Inflammatory macrophage (primary cell): ENCODE measurements at places on chromosomes 2 and 18.

DNA sequence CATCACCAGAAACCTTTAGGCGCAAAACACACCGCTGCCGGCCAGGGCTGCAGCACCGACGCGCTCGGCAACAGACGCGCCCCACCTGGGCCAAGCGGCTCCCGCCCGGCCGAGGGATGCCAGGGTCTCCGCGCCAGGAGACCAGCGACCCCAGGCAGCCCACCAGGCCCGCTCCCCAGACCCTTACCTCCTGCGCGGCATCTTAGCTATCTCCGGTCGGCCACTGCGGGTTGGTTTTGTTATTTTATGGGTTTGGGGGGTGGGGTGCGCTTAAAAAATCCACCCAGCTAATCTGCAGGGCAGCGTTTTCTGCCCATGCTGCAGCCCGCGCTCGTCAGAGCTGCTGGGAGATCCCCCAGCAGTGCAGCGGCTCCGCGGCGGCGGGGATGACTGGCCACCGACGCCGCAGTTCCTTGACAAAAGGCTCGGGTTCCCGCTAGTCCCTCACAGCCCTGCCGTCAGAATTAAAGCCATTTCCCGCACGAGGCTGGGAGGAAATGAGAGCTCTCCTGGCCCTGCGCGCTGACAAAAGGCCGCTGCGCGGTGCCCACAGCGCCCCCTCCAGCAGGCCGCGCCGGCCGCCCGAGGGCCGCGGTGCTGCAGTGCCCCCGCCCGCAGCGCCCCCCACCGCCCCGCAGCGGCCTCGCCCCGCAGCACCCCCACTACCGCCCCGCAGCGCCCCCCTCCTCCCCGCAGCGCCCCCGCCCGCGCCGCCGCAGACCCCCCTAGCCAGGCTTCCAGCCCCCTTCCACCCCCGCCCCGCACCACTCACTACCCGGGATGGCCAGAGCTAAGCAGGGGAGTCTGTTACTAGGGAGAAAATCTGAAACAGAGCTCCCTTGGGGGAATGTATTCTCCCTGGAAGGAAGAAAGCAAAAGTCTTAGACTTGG lies at the start of gene ADD2:
Gene ADD2, minus strand, starts transcription at position 502 of the 891 bp plus-strand sequence. CDS start 61,792 bp downstream, outside the sequence.
- DNase-seq: peak; percentile 31

DNA sequence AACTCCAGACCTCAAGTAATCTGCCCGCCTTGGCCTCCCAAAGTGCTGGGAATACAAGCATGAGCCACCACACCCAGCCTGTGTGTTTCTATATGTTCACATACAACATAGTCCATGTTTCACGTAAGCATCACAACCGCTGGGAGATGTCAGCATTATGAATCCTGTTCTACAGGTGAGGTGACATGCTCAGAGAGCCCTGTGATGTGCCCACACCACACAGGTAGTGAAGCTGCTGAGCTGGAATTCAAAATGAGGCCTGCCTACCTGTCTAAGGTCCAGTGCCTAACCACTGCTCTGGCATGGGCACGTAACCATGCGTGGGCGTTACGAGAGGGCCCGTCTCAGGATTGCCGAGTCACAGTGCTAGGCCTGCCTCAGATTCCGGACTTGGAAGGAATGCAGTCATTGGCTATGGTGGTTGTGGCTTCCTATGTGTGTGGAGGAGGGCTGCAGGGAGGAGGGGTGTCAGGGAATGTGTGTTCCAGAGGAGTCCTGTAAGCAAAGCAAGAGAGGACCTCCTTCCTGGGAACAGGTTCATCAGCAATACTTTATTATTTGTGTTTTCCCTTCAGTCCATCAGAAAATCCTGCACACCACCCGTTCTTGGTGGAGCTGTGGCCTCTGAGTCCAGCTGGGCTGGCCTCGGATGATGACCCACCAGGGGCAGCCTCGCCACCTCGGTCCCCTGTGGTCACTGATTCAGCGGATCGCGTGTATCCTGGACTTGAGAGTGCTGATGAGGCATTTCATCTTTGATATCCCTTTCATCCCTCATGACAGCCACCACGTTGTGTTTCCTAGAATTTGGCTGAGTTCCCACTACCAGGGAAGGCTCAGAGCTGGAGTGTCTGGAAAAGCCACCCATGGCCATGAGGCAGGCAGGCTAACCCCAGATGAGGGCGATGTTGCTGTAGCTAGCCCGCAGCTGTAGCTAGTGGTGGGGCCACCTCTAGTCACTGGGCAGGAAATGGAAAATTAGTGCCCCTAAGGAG lies 31.1 kb downstream of the HK2 start:
- peak; percentile 56 for DNase-seq

DNA sequence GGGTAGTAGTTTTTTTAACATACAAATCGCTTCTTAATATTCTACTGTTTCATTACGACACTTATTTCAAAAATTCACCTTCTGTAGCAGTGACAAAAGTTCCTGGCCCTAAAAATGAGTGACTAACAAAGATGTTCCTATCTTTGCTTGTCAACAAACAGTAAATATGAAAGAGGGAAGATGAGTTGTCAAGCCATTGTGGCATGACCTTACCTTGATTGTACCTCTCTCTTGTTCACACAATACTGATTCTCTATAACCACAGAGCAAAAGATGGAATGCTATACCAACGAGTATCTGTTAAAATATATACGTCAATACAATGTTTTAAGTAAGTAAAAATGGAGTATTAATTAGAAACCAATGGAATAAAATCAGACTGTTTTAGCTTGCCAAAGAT lies 14.7 kb upstream of the GCG start:
- DNase-seq: no peak

DNA sequence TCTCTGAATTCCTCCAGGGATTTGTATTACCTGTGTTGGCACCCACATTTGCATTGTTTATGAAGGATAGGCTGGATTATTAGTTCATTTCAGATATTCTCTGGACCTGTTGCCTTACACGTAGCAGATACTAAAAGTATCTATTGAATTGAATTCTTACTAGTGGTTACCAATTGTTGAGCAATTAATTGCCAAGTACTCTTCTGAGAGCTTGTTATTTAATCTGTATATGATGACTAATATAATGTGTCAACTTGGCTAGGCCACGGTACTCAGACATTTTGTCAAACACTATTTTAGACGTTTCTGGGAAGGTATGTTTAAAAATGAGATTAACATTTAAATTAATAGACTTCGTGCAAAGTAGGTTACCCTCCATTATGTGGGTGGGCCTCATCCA lies 2.5 kb upstream of the SPP2 start:
- DNase-seq: no peak

- no peak for DNase-seq
Measured at GRCh38 chr2:238155761-238156694, 2.7 kb upstream of the ERFE start.

DNA sequence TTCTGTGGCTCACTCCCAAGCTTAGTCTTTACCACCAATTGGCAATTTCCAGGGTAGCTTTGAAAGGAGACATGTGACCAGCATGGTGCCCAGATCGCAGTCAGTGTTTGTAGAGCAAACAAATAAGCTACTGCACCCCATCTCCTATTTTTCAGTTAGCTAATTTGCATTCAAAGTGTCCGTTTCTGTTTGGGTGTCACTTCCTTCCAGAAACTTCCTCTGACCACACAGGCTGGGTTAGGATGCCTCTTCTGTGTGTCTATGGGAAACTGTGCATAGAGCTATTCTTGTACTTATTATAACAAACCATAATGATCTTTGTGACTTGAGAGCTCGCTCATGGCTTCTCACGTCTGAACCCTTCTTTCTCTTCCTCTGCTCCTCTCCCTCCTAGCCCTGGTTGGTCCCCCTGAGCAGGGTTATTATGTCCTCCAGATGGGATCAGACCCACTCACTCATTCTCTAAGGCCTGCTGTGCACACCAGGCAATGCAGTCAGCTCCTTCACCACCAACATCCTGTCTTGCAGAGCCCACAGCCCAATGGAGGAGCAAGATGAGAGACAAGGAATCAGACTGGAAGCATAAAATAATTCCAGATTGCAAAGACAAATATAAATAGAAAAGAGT lies 101.2 kb upstream of the ALK start:
- no peak for DNase-seq

DNA sequence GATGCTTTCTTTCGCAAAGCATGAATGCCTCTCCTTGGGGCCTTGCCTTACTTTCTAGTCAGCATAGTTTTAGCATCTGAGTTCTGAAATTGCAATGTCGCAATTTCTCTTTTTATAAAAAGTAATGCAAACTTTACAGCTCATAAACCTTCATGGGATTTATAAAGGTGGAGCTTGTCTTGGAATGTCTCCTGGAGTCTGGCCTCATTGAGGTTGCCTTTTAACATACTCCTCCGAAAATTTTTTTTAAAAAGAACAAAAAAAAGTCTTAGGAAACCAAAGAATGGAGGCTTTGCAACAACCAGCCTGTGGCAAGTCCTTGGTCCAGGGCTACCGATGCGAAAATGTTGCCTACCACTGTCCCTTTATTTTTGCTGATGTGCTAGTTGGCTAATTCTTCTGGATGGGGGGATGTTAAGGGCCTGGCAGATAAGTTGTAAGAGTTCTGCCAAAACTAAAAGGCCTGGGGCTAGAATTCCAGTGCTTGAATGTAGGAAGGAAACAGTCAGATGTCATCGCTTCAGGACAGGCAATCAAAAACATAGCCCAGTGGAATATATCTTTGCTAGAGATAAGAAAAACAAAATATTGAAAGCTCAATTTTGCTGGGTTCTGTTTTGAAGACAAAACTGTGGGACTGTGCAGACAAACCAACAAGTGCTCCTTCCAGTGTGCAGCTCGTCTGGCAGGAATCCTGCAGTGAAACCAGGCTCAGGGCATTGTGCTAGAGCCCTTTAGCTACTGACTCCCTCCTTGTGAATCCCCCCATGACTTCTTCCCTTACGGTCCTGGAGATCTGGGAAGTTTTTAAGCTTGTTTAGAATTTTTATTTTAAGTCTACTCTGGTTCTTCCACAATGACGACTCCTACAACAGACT lies 213.0 kb downstream of the PIEZO2 start:
- DNase-seq: no peak

- DNase-seq: no peak
Measured at GRCh38 chr18:46184727-46185126, 80.5 kb downstream of the HAUS1 start.

DNA sequence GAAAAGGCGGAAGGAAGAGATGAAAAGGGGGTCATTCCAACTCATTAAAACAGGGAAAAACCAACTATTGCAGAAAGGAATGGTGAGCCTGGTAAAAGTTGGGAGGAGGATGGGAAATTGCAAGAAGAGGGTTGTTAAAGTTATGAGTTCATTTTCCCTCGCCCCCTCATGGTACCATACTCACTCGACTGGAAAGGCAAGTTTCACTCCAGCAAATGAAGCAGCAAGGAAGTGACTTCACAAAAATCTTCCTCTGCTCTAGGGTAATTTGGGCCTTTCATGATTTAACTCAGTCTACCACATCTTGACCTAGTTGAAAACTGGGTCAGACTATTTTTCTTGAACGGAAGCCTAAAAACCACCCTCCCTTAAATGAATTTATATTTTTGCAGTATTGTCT lies 22.8 kb upstream of the DAW1 start:
- DNase-seq: no peak

DNA sequence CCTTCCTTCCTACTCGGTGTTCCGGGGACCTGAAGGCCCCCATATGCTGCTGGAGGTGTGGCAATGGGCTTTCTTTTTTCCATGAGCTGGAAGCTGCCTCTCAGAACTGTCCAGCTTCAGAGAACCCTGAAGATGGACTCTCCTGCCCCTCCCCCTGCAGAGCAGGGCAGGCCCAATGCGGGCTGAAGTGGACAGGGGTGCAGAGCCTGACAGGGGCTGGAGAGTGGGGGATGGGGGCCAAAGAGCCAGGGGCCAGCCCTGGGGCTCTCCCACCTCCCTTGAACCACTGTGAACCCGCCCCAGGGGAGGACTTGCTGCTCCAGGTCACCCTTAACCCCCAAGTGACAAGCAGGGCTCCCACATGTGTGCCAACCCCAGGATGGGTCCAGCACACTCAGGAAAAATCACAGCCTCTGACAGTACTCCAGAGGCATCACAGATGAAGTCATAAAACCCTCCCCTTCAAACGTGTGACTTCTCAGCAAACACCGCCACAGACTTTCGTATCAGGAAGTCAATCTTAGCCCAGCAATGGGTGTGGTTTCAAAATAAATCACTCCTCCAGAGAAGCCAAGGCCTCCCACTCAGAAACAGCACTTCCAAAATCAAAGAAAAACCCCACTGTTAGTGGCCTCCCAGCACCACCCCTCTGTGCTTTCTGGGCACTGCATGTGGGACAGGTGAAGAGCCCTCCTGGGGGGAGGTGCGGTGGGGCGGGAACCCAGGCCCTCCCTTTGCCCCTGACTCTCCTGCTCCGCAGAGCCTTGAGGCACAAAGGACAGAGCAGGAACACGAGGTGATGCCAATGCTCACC lies 135.8 kb downstream of the HDAC4 start:
- peak; percentile 87 for DNase-seq

- DNase-seq: no peak
Measured at GRCh38 chr18:10013621-10014543, 100.1 kb downstream of the VAPA start.
